ENCODE measurements at places on chromosomes 5 and 9. TPM values are rescaled to one million over a fixed set of nuclear protein-coding genes. Genes with fewer than 3 reads are reported as not detected.

The DRD1 gene
- total RNA-seq: not detected

The TCF7 gene
- total RNA-seq: 300 TPM

The SLC34A1 gene
- 0.43 TPM for total RNA-seq

The FOXD4L6 gene
- not detected for total RNA-seq
